ENCODE measurements at places on chromosomes 7 and 10.

GRCh38 chr7:143003393-143004051 lies 23.4 kb downstream of the OR9A2 start:
- peak; percentile 52 for DNase-seq

- DNase-seq = no peak
These were observed 706.8 kb upstream of the POT1 start for GRCh38 chr7:125636320-125636962.

- DNase-seq = no peak
These were observed 9.7 kb downstream of the PDZD7 start for GRCh38 chr10:101021239-101021638.

GRCh38 chr7:91041901-91042484 lies 222.2 kb upstream of the FZD1 start:
- no peak for DNase-seq

- DNase-seq = no peak
These were observed 177.1 kb upstream of the CSTF2T start for GRCh38 chr10:51876503-51876902.
